ENCODE measurements at places on chromosomes 4 and X. TPM values are rescaled to one million over a fixed set of nuclear protein-coding genes. Genes with fewer than 3 reads are reported as not detected.
A peak's percentile ranks its signal among the peaks of the same experiment; 100 is the strongest.

Gene FAM13A
- 60.3 TPM for total RNA-seq

Gene GAGE13
- total RNA-seq = not detected

DNA sequence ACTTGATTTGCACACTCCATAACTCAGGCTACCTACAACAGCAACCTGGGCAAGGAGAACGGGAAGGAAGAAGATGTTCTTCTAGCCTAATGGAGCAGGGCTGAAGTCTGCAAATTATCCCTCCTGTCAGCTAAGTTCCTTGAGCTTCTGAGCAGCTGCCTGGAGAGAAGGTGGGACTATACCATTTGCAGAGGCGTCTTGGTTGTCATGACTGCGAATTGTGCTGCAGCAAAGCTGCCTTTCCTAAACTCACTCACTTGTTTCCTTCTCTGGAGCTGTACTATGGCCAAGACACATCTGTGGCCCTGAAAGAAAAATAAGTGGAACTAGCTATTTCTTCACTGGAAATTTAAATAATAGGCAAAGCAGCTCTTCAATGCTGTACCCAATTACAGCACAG lies 682.4 kb upstream of the GRIA3 start:
- no peak overlapping the region for H3K4me3 ChIP-seq
- no peaks in the 10 kb centered on the region for H3K4me1 ChIP-seq
- H3K27me3 ChIP-seq = no peaks in the 10 kb centered on the region
- no peak overlapping the region for H3K27ac ChIP-seq

- no peak overlapping the region for H3K27ac ChIP-seq
- no peak overlapping the region for H3K4me3 ChIP-seq
- DNase-seq = no peak
- no peaks in the 10 kb centered on the region for H3K36me3 ChIP-seq
- H3K4me1 ChIP-seq = no peaks in the 10 kb centered on the region
Measured at GRCh38 chr4:94175553-94176261, 32.0 kb upstream of the SMARCAD1 start.

DNA sequence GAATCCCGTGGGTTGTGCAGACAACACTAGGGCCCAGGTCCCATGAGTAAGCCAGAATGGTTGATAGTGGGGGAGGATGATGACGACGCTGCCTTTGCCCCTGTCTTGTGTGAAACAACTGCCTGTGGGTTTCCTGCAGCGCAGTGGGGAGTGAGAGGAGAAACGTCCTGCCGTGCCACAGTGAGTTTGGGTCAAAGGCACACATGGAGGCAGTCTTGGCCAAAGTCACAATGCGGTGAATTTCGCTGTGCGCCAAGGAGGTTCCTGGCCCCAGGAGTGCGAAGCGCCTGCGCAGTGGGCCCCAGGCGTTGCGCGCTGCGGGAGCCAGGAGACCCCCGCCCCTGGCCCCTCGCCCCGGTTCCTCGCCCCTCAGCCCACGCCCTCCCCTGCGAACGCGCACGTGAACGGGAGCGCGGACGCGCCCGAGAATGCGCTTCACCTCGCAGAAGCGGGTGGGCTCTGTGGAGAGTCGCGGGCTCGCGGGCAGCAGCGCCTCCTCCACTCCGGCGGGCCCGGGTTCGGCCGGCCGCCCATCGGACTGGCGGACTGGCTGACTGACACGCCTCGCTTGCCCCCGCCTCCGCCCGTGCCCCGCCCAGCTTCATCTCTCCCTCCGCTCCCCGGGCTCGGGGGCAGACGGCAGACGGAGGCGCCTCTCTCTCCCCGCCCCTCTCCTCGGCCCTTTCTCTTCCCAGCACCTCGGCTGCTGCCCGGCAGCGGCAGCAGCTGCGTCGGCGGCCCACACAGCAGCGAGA lies at the start of gene NUDT10:
NUDT10 (plus strand) TSS at position 635 of the 755 bp plus-strand sequence. CDS start 144 bp downstream, outside the sequence.
- no peaks in the 10 kb centered on the region for H3K27me3 ChIP-seq
- H3K27ac ChIP-seq = no peak within 1 kb of the TSS
- no peaks in the 10 kb centered on the region for H3K4me1 ChIP-seq

DNA sequence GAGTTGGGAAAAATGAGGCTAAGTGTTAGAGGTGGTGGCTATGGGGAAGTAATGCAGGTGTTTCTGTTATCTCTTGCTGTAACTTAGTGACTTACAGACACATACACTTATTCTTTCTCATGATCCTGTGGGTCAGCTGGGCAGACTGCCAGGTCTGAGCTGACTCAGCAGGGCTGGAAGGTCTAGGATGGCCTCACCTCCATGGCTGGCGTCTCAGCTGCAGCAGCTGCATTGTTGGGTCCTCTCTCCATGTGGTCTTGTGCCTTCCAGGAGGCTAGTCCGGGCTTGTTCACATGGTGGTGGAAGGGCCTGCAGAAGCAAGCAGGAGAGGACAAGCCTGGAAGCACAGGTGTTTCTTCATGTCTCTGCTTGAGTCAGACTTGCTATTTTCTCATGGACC lies 172.7 kb downstream of the NHS start:
- no peaks in the 10 kb centered on the region for H3K27me3 ChIP-seq
- H3K27ac ChIP-seq = no peak overlapping the region
- H3K4me3 ChIP-seq = no peak overlapping the region
- DNase-seq = peak; percentile 88
- H3K36me3 ChIP-seq = peaks cover 2% of the 10 kb centered on the region
- H3K4me1 ChIP-seq = no peaks in the 10 kb centered on the region

DNA sequence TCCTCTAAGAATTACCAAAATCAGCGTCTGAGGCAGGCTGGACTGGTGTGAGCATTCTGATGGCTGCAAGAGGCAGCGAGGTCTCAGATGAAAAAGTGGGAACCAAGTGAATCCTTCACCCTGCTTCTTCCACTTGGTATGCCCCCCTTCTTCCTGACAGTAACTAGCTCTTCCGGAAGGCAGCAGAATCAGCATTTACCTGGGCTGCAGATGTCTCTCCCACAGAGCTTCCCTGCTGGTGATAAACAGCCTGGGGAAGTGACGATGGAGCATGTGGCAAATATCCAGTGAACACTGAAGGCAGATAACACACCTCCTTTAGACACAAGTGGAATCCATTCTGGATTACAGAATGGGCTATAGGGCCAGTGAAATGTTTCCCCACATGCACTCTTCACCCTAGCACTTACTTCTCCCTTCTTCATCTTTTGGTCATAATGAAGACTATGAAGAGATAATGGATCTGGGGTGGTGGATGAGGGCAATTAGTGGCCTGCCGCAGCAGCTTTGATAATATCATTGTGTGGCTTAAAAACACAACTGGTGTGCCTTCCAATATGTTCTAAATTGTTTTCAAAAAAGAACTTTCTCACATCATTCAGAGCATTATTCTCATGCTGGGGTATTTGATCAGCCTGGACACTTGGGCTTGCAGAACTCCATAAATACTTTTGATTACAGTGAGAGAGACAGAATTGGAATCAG lies 60.8 kb upstream of the TBC1D9 start:
- no peaks in the 10 kb centered on the region for H3K36me3 ChIP-seq
- no peaks in the 10 kb centered on the region for H3K27me3 ChIP-seq
- DNase-seq = no peak
- H3K27ac ChIP-seq = no peak overlapping the region
- no peaks in the 10 kb centered on the region for H3K4me1 ChIP-seq

GRCh38 chrX:104122829-104123228 lies 10.5 kb downstream of the ZCCHC18 start:
- H3K36me3 ChIP-seq = no peaks in the 10 kb centered on the region
- no peak for DNase-seq
- H3K27me3 ChIP-seq = no peaks in the 10 kb centered on the region

All from aorta (tissue), 5 donors.